ENCODE measurements at places on chromosomes 5 and 9. TPM values are rescaled to one million over a fixed set of nuclear protein-coding genes. Genes with fewer than 3 reads are reported as not detected.

Gene TOR1A
- total RNA-seq = 11.0 TPM

Gene C5orf52
- not detected for total RNA-seq

Gene RAD1
- 15.7 TPM for total RNA-seq

Gene HAND1
- total RNA-seq = not detected

Gene EXD3
- 8.4 TPM for total RNA-seq

Gene SHLD3
- total RNA-seq = 3.1 TPM

Gene NIPBL
- total RNA-seq = 36.5 TPM

Gene IQGAP2
- total RNA-seq = 11.5 TPM

Gene EHMT1
- 43.3 TPM for total RNA-seq

Gene CDH9
- not detected for total RNA-seq

Gene FAM151B
- total RNA-seq = 7.8 TPM

Gene C5orf63
- total RNA-seq = 3.7 TPM

Gene COQ4
- 17.2 TPM for total RNA-seq

Gene TBC1D13
- total RNA-seq = 9.4 TPM

Gene TXNDC8
- total RNA-seq = not detected

Gene IFNB1
- total RNA-seq = not detected

Gene QRFP
- not detected for total RNA-seq

Gene UBAP1
- 21.4 TPM for total RNA-seq

Gene RORB
- total RNA-seq = under 0.01 TPM

Gene IL9
- total RNA-seq = not detected

Gene THBS4
- total RNA-seq = 135 TPM

Gene CRHBP
- total RNA-seq = not detected

Gene PCDHA10
- total RNA-seq = under 0.01 TPM

Gene INSL4
- not detected for total RNA-seq

Gene PKD2L2
- total RNA-seq = 2.6 TPM

Gene LCNL1
- total RNA-seq = under 0.01 TPM

Gene DBH
- not detected for total RNA-seq

Gene STC2
- 3.1 TPM for total RNA-seq

Gene SPINK7
- total RNA-seq = not detected

Gene TAS2R1
- total RNA-seq = not detected

Gene CTXN3
- total RNA-seq = 1.0 TPM

Measured in skeletal muscle tissue (tissue), 5 donors.